ENCODE measurements at places on chromosomes 11 and 22.

DNA sequence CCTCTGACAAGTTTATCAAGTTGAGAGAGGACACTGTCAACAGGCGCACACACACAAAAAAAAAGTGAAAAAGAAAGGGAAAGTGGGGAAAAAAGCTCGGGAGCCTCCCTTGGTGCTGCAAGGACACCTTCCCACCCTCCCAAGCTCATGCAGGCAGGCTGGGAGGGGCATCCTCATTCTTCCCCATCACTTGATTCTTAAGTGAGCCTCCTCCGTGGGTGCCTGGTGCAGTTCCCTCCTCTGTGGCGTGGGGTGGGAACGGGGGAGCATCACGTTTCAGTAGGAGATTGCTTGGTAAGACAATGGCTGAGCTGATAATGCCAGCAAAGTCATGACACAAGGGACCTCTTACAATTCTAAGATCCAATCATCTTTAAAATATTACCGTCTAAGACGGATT is 108.8 kb downstream of the NXPE2 start:
- no peaks in the 10 kb centered on the region for H3K27me3 ChIP-seq
- no peak overlapping the region for H3K4me3 ChIP-seq
- DNase-seq, result no peak
- no peaks in the 10 kb centered on the region for H3K4me1 ChIP-seq
- no peak overlapping the region for H3K27ac ChIP-seq

DNA sequence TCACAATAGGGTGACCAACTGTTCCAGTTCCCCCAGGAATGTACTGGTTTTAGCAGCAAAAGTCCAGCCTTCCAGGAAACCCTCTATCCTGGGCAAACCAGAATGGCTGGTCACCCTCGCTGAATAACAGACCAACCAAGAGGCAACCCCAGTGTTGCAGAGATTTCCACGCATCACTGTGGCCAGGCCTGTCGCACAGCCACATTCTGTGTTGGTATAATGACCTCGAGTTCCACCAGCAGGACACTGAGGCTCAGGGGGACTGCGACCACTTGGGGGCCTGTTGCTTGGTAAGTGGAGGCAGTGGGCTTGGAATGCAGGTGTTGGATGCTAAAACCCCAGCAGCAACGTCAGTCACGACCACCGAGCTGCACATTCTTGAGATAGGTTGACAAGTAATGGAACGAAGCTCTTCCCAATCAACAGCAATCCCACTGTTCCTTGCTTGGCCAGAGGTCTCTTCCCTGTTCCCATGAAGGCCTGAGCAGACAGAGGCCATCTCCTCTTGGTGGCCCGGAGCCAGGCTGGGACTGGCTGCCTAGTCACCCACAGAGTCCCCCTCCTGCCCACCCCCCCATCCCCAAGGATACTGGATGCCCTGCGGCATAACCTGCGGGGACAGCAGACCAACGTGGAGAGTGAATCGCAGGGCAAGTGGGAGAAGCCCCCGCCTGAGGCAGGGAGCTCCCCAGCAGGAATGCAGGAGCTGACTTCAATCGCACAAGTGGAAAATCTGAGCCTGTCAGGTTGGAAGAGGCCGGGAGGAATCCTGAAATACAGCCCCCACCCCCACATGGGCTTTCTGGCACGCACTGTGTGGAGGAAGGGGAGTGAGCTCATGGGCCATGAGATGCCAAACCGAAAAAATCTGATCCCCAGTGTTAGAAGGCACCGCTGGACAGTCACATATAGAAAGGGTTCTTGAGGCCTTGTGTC is 43.4 kb upstream of the MN1 start:
- DNase-seq, result no peak
- no peaks in the 10 kb centered on the region for H3K27me3 ChIP-seq
- H3K27ac ChIP-seq, result 0 out of 2 replicates have a peak overlapping the region, but pooled peaks have one; percentile 39
- H3K36me3 ChIP-seq, result no peaks in the 10 kb centered on the region

- H3K4me3 ChIP-seq, result no peak overlapping the region
- H3K27ac ChIP-seq, result no peak overlapping the region
- no peaks in the 10 kb centered on the region for H3K36me3 ChIP-seq
- H3K4me1 ChIP-seq, result no peaks in the 10 kb centered on the region
- DNase-seq, result no peak
These were observed 13.0 kb upstream of the MYEOV start for GRCh38 chr11:69280994-69281393.

GRCh38 chr11:36509201-36509639 is 852 bp downstream of the TRAF6 start:
- DNase-seq, result peak; percentile 35
- H3K36me3 ChIP-seq, result no peaks in the 10 kb centered on the region
- H3K27me3 ChIP-seq, result peaks cover 9% of the 10 kb centered on the region
- H3K27ac ChIP-seq, result no peak overlapping the region

DNA sequence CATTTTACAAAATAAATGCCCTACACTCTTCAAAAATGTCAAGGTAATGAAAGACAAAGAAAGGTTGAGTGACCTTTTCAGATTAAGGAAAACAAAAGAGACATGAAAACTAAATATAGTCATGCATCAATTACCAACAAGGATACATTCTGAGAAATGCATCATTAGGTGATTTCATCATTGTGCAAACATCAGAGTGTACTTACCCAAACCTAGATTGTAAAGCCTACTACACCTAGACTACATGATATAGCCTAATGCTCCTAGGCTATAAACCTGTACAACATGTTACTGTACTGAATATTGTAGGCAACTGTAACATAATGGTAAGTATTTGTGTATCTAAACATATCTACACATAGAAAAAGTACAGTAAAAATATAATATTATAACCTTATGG is 26.7 kb downstream of the INTS4 start:
- no peak for DNase-seq
- H3K36me3 ChIP-seq, result no peaks in the 10 kb centered on the region
- no peaks in the 10 kb centered on the region for H3K27me3 ChIP-seq
- H3K4me1 ChIP-seq, result no peaks in the 10 kb centered on the region
- H3K4me3 ChIP-seq, result no peak overlapping the region

- H3K27me3 ChIP-seq, result no peaks in the 10 kb centered on the region
- H3K4me1 ChIP-seq, result peaks cover 7% of the 10 kb centered on the region
- peaks cover 33% of the 10 kb centered on the region for H3K36me3 ChIP-seq
- DNase-seq, result no peak
These were observed 3.8 kb downstream of the TIMM8B start for GRCh38 chr11:112082729-112083128.

DNA sequence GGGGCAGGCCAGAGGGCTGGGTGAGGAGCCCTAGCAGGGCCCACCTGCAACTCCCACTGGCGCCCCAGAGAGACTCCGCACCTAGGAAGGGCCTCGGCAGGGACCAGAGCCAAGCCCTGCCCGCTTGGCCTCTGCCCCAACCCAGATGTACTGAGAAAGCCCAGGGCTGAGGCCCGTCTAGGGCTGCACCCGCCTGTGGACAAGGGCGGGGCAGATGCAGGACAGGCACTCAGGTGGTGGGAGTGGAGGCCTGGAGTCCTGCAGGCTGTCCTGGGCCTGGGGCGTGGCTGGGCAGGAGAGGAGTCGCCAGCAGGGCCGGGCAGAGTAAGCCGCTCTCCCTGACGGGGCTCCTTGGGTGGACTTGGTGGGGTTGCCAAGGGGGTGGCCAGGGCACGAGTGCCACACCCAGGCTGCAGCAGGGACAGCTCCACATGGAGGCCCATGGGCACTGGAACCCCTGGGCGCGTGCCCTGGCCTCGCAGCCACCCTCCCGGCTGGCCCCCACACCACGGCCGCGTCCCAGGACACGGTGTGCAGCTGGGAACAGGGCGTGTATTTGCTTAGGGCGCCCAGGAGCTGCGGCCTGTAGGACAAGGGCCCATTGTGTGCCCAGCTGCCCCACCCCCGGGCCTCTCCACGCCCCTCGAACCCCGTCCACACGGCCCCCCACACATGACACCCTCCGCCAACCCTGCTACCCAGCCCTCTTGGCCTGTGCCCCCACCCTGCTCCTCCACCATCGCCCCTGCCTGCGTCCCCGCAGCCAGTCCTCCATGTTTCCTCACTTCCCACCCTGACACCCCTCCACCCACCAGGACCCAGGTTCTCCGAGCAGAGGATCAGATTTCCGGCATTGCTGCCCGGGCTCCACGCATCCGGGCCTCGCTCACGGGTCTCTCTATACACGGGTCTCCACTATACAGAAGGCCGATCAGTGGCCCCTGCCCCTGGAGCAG is 11.3 kb upstream of the PIM3 start:
- no peak overlapping the region for H3K4me3 ChIP-seq
- no peak for DNase-seq
- H3K36me3 ChIP-seq, result no peaks in the 10 kb centered on the region
- H3K27ac ChIP-seq, result no peak overlapping the region

- no peak overlapping the region for H3K4me3 ChIP-seq
- H3K27ac ChIP-seq, result no peak overlapping the region
- H3K4me1 ChIP-seq, result peaks cover 38% of the 10 kb centered on the region
- DNase-seq, result no peak
- H3K27me3 ChIP-seq, result no peaks in the 10 kb centered on the region
- H3K36me3 ChIP-seq, result no peaks in the 10 kb centered on the region
These were observed 10.1 kb upstream of the GAB2 start for GRCh38 chr11:78427615-78428265.

DNA sequence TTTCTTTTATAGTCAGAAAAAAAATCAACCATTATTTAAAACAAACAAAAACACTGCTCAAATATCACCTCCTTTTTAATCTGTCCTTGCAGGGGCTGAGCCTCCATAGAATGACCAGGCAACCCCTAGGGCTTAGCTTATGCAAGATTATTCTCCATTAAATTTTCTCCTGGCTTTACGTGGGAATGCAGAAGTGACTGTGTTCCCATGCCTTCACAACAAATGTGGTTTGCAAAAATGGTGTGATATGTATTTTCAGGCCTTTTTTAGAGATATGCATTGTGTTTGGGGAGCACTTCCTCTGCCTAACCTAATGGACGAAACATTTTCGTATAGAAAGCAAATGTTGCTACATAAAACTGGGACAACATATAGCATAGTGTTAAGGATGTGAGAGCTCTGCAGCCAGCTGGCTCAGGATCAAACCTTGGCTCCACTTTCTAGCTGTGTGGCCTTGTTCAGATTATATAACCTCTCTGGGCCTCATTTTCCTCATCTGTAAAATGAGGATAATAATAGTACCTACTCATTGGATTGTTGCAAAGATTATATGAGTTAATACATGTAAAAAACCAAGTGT is 82.6 kb downstream of the PARVA start:
- no peak overlapping the region for H3K4me3 ChIP-seq
- no peak overlapping the region for H3K27ac ChIP-seq
- no peaks in the 10 kb centered on the region for H3K36me3 ChIP-seq
- no peaks in the 10 kb centered on the region for H3K4me1 ChIP-seq
- H3K27me3 ChIP-seq, result no peaks in the 10 kb centered on the region

DNA sequence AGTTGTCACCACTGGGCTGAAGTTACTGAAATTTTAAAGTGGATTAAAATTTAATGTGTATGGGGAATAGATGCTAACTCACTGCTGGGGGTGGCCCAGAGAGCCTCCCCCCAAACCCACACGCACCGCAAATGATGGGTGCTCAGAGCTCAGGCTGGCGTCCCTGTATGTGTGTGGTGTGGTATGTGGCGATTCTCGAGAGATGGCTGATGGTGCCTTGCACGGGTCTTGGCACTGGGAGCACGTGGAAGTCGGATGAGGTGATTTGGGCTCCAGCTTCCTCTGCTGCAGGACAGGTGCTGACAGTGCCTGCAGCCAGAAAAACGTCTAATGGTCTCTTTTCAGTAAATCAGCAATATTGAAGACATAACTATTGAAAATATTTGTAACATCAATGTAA is 1473.3 kb downstream of the TBC1D22A start:
- no peak for DNase-seq
- no peak overlapping the region for H3K27ac ChIP-seq
- H3K36me3 ChIP-seq, result no peaks in the 10 kb centered on the region
- H3K4me1 ChIP-seq, result peaks cover 3% of the 10 kb centered on the region
- H3K27me3 ChIP-seq, result no peaks in the 10 kb centered on the region
- H3K4me3 ChIP-seq, result no peak overlapping the region

GRCh38 chr11:118837868-118838267 is 45.8 kb upstream of the CXCR5 start:
- H3K27ac ChIP-seq, result no peak overlapping the region
- no peaks in the 10 kb centered on the region for H3K36me3 ChIP-seq
- H3K27me3 ChIP-seq, result no peaks in the 10 kb centered on the region
- no peak for DNase-seq

GRCh38 chr22:28882545-28882877 is 861 bp upstream of the ZNRF3 start:
- H3K36me3 ChIP-seq, result no peaks in the 10 kb centered on the region
- H3K27ac ChIP-seq, result peak overlapping the region; percentile 88
- peak overlapping the region; percentile 71 for H3K4me3 ChIP-seq
- no peaks in the 10 kb centered on the region for H3K27me3 ChIP-seq
- peaks cover 32% of the 10 kb centered on the region for H3K4me1 ChIP-seq

DNA sequence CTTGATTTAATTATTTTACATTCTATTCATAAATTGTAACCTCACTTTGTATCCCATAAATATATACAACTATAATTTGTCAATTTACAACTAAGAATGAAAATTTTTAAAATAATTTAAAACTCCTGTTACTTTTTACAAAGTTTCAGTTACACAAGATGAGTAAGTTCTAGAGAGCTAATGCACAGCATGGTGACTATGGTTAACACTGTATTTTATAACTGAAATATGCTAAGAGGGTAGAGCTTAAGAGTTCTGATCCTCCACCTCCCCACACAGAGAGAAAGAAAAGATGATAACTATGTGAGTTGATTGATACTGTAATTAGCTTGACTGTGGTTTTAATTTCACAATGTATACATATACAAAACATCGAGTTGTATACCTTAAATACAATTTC is 412.5 kb upstream of the DDI1 start:
- no peak for DNase-seq
- no peaks in the 10 kb centered on the region for H3K36me3 ChIP-seq
- H3K27ac ChIP-seq, result no peak overlapping the region

GRCh38 chr11:3058753-3059664 is 1.8 kb upstream of the CARS1 start:
- peak; percentile 85 for DNase-seq
- H3K27ac ChIP-seq, result no peak overlapping the region
- peaks cover 8% of the 10 kb centered on the region for H3K36me3 ChIP-seq
- H3K4me3 ChIP-seq, result no peak overlapping the region
- H3K27me3 ChIP-seq, result no peaks in the 10 kb centered on the region

DNA sequence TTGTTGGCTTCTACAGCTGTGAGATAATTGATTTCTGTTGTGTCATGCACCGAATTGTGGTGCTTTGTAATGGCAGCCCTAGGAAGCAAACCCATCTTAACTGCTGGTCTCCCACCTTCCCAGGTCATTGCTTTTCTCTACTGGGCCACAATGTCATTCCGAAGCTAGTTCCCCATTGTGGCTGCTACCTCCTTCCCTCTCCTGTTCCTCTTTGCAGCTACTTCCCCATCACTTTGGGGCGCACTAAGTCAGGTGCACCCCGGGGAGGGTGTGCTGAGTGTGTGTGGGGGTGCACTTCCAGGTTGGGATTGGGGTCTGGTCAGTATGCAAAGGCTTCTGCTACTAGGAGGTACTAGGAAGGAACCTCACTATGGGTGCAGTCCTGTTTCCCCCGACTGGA is 109.3 kb downstream of the ST3GAL4 start:
- H3K4me3 ChIP-seq, result no peak overlapping the region
- no peaks in the 10 kb centered on the region for H3K27me3 ChIP-seq
- no peak overlapping the region for H3K27ac ChIP-seq
- no peaks in the 10 kb centered on the region for H3K4me1 ChIP-seq
- DNase-seq, result no peak
- no peaks in the 10 kb centered on the region for H3K36me3 ChIP-seq
